Lung (tissue), 17 donors: ENCODE measurements at places on chromosomes 3 and 15. TPM values are rescaled to one million over a fixed set of nuclear protein-coding genes. Genes with fewer than 3 reads are reported as not detected.
A peak's percentile ranks its signal among the peaks of the same experiment; 100 is the strongest.

GRCh38 chr15:38229705-38230310, 22.8 kb upstream of the SPRED1 start:
- no peak for DNase-seq
- no peak overlapping the region for H3K4me3 ChIP-seq
- no peak overlapping the region for H3K27ac ChIP-seq
- peaks cover 5% of the 10 kb centered on the region for H3K4me1 ChIP-seq
- no peaks in the 10 kb centered on the region for H3K27me3 ChIP-seq

C2CD4B gene
- total RNA-seq, result 12.6 TPM

- H3K4me1 ChIP-seq, result no peaks in the 10 kb centered on the region
- DNase-seq, result no peak
- H3K36me3 ChIP-seq, result no peaks in the 10 kb centered on the region
- no peak overlapping the region for H3K4me3 ChIP-seq
These were observed 790 bp downstream of the SKOR1 start for GRCh38 chr15:67825881-67826716.

CLDN16 gene
- 2.0 TPM for total RNA-seq

- no peak for DNase-seq
- no peaks in the 10 kb centered on the region for H3K4me1 ChIP-seq
- no peaks in the 10 kb centered on the region for H3K36me3 ChIP-seq
- no peaks in the 10 kb centered on the region for H3K27me3 ChIP-seq
- no peak overlapping the region for H3K4me3 ChIP-seq
These were observed 296.5 kb upstream of the RASGRP1 start for GRCh38 chr15:38861108-38861507.

GRCh38 chr3:196975349-196975748, 6.7 kb upstream of the PIGZ start:
- DNase-seq, result no peak
- H3K27me3 ChIP-seq, result peaks cover 11% of the 10 kb centered on the region
- H3K4me1 ChIP-seq, result no peaks in the 10 kb centered on the region
- H3K27ac ChIP-seq, result no peak overlapping the region
- H3K36me3 ChIP-seq, result no peaks in the 10 kb centered on the region
- no peak overlapping the region for H3K4me3 ChIP-seq

GRCh38 chr15:31307270-31308184, 19.1 kb upstream of the KLF13 start:
- no peaks in the 10 kb centered on the region for H3K36me3 ChIP-seq
- DNase-seq, result no peak
- H3K27me3 ChIP-seq, result peaks cover 5% of the 10 kb centered on the region
- no peak overlapping the region for H3K27ac ChIP-seq

- DNase-seq, result no peak
- H3K27me3 ChIP-seq, result no peaks in the 10 kb centered on the region
- H3K36me3 ChIP-seq, result no peaks in the 10 kb centered on the region
- no peak overlapping the region for H3K4me3 ChIP-seq
- H3K4me1 ChIP-seq, result no peaks in the 10 kb centered on the region
- no peak overlapping the region for H3K27ac ChIP-seq
These were observed 80.1 kb upstream of the STT3B start for GRCh38 chr3:31452495-31453106.

GRCh38 chr3:150547045-150547741, 606 bp downstream of the EIF2A start:
- DNase-seq, result no peak
- no peaks in the 10 kb centered on the region for H3K27me3 ChIP-seq

GRCh38 chr3:177051411-177051810, 145.9 kb downstream of the TBL1XR1 start:
- peaks cover 4% of the 10 kb centered on the region for H3K36me3 ChIP-seq
- H3K4me1 ChIP-seq, result peaks cover 7% of the 10 kb centered on the region
- no peak overlapping the region for H3K27ac ChIP-seq
- H3K27me3 ChIP-seq, result no peaks in the 10 kb centered on the region
- DNase-seq, result peak; percentile 82
- no peak overlapping the region for H3K4me3 ChIP-seq

IMPG2 gene
- 0.54 TPM for total RNA-seq

DNA sequence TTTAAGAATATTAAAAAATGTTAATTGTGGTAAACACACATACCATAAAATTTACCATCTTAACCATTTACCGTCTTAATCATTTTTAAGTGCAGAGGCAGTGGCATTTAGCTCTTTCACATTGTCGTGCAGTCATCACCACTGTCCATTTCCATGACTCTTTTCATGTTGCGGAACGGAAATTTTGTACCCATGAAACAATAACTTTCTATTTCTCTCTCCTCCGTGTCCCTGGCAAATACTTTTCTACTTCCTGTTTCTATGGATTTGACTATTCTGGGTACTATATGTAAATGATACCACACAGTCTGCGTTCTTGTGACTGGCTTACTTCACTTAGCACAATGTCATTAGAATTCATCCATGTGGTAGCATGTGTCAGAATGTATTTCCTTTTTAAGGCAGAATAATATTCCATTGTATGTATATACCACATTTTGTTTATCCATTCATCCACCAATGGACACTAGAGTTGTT, 27.9 kb downstream of the AKAP13 start:
- no peak for DNase-seq
- H3K4me1 ChIP-seq, result peaks cover 45% of the 10 kb centered on the region
- H3K4me3 ChIP-seq, result no peak overlapping the region
- H3K36me3 ChIP-seq, result no peaks in the 10 kb centered on the region
- H3K27ac ChIP-seq, result no peak overlapping the region

OR5H1 gene
- total RNA-seq, result not detected

DNA sequence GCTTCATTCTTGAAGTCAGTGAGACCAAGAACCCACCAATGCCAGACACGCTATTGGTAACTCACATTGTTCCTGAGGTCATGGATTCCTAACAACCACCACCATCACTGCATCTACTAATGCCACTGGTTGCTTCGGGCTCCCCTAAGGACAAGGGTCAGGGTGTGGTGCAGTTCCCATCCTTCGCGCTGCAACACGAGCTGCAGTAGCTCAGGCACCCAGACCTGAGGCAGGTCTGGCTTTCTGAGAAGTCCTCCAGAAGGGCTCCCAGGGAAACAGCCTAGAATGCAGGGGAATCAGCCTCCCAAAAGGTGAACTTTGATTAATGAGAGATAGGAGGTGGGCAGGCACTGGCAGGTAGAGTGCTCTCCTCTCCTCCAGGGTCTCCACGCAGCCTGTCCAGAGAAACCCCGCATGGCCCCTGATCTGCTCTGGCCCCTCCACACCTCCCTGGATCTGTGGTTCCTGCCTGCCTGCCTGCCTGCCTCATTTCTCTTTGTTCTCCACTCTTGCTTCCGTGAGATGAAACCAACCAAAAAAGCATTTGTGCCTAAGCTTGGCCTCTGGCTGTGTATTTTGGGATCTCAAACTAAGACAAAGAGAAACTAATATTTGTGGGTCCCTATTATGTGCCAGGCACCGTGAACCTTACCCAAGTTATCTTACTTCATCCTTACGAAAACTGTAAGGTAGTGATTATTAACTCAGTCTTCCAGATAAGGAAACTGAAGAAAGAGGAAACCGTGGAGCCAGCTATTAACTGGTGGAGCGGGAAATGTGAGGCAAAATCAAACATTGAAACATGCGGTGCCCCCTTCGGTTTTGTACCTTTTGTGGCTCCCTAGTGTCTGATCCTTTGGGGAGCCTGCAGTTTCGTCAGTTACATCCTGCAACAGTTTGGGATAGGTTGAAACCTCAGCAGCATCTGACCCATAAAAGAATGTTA, 43.9 kb upstream of the USP3 start:
- H3K36me3 ChIP-seq, result no peaks in the 10 kb centered on the region
- peaks cover 3% of the 10 kb centered on the region for H3K4me1 ChIP-seq
- no peak for DNase-seq
- no peak overlapping the region for H3K4me3 ChIP-seq
- H3K27ac ChIP-seq, result no peak overlapping the region
- no peaks in the 10 kb centered on the region for H3K27me3 ChIP-seq

SH2D7 gene
- total RNA-seq, result 0.25 TPM

- peak overlapping the region; percentile 96 for H3K4me3 ChIP-seq
- peak overlapping the region; percentile 96 for H3K27ac ChIP-seq
- no peaks in the 10 kb centered on the region for H3K36me3 ChIP-seq
- H3K27me3 ChIP-seq, result no peaks in the 10 kb centered on the region
- H3K4me1 ChIP-seq, result peaks cover 9% of the 10 kb centered on the region
These were observed 277 bp downstream of the SIAH2 start for GRCh38 chr3:150762662-150763121.
